ENCODE measurements at places on chromosomes 2 and 18. TPM values are rescaled to one million over a fixed set of nuclear protein-coding genes. Genes with fewer than 3 reads are reported as not detected.
A peak's percentile ranks its signal among the peaks of the same experiment; 100 is the strongest.

The ASPRV1 gene
- 0.16 TPM for total RNA-seq

DNA sequence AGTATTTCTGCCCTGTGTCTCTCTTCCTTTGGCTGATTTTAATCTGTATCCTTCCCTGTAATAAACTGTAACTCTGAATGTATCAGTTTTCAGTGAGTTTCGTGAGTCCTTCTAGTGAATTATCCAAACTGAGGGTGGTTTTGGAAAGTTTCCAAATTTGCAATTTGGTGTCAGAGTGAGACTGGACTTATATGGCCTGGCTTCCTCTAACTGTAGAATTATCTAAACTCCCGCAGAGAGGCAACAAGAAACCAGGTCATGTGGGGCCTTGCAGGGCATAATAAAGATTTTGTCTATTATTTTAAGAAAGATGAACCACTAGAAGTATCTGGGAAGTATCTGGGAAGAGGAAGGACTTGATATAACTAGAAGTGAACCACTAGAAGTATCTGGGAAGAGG is 95.3 kb upstream of the RNF152 start:
- no peak for ATAC-seq

DNA sequence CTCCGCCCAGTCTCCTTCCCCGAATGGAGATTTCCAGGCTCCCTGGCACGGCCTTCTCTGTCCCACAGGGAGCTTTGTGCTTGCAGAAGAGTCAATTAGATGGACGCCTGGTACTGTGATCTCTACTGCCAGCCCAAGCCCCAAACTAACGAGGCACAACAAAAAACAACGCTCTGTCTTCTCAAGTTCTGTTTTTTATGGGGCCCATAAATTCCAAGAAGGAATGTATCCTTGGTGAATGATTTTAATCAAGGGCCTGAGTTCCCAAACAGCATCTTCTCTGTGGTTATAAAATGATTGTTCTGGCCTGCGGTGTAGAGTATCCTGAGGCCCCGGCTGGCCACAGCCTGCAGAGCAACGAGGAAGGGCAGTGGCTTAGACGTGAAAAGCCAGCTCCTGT is 219.5 kb downstream of the CLIP4 start:
- ATAC-seq: no peak

GRCh38 chr2:20352230-20352578 is 1.6 kb upstream of the PUM2 start:
- no peak for ATAC-seq

DNA sequence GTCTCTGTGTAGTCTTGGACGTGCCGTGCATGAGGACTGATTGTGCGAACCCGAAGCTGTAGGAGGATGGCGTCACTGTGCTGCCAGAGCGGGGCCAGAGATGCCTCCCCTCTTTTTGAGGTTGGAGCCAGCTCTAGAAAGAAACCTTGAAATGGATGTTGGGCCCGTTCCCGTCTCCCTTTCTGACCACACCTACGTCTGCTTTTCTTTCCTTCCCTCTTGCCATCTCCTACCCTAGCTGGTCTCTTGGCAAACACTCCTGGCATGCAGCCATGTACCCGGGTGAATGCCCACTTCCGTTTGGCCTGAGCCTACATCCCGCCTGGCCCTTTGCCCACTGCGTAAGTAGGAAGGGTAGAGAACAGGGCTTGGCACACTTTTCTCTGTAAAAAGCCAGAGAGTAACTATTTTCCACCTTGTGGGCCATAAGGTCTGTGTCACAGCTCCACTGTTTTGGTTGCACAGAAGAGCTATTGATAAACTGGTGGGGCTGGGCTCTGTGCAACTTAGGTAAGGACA is 37.4 kb downstream of the SH3BP4 start:
- peak; percentile 50 for ATAC-seq

- no peak for ATAC-seq
These were observed 7.1 kb upstream of the BAZ2B start for GRCh38 chr2:159623436-159623835.

The GPBAR1 gene
- total RNA-seq: not detected
